Right hindlimb (tissue), 1 donor: ENCODE measurements at places on chromosomes 7 and 10.

DNA sequence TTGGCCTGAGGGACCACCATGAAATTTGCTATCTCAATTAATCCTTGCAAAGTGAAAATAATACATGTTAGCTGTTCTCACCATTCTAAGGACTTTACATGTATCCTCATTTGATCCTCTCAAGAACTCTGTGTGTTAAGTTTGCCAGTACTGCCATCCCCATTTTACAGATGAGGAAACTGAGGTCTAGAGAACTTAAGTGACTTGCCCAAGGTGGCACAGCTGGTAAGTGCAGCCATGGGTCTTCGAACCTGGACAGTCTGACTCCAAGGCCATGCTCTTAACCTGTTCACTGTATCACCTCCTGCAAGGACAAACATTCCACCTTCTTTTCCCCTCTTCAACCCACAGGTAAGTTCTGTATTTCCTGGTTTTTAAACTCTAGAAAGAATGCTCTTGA, 85.3 kb upstream of the NFE2L3 start:
- DNase-seq, result no peak

- no peak for DNase-seq
Measured at GRCh38 chr7:73452999-73453635, 19.5 kb downstream of the FZD9 start.

DNA sequence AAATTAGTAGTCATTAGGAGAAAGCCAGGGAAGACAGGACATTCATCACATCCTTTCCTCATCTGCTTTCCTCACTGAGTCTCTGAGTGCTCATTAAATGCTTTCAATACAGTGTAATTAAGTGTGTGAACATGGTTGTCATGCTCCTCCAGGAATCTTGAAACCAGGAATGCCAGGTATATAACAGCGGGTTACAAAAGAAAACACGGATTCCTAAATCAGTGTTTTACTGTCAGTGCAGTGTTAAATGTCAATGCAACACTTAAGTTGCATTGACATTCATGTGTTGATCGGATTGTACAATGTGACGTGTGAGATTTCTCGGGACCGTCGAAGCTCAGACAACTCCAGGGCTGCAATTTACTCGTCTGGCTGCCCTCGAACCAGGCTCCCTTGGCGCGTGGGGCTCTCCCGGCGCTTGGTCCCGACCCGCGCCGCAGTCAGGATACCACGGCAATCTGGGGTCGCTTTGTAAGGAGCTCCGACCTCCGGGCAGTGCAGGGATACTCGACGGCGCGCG, 455 bp upstream of the SPAG6 start:
- DNase-seq, result no peak

DNA sequence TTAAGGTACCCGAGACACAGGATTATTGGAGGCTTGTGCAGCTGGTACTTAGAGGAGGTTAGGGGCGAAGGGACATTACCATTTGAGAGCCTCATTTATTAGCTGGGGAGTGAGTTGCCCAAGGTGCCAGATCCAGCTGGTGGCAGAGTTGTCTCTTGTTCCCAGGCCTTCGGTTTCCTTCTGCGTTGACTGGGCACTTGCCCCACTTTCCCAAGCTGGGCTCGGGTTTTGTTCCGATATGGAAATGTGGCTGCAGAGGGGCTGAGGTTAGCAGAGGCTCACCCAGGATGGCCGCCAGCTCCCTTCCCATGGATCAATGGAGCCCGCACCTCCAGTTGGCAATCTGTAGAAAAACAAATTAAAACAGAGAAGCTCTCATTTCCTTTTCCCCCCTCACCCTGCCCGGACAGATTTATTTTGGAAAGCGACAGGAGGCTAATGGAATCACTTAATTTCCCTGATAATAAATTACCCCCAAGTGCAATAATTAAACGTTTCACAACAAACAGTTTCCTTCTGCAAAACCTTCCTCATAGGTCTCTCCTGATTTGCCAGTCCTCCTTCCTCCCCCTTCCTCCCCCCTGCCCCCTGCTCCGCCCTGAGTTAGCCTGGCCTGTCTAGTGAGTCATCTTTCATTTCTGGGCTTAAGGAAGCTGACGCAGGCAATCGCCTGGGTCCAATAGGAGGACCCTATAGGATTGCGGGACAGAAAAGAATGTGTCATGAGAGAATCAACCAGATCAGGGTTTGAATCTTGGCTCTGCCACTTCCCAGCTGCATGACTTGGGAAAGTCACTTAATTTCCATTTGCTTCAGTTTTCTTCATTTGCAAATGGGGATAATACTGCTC, 51.7 kb downstream of the ADRA2A start:
- DNase-seq, result no peak

DNA sequence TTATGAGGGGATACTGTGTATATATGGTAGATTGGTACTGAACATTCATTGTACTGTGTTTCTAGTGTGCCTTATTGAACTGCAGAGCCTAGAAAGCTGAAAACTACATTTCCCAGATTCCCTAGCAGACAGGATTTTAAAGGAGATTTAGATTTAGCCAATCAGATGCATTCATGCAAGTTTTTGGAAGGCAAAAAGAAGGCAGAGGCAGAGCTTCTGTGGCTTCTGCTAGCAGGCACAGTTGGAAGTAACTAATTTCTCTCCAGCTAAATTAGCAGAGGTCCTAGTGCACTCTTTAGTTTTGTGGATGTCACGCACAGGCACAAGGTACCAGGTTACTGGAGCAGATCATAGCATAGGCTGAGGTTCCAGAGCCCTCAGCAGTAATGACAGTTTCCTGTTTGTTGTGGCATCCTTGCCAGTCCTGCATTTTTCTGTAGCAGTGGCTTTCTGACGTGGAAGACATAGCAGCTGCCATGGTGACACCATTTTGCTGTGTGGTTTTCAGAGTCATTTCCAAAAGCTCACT, 83.7 kb upstream of the CCDC71L start:
- no peak for DNase-seq

- peak; percentile 83 for DNase-seq
Measured at GRCh38 chr7:2399848-2400587, 3.4 kb upstream of the CHST12 start.

GRCh38 chr10:89867964-89868363, 166.6 kb downstream of the KIF20B start:
- DNase-seq, result no peak

DNA sequence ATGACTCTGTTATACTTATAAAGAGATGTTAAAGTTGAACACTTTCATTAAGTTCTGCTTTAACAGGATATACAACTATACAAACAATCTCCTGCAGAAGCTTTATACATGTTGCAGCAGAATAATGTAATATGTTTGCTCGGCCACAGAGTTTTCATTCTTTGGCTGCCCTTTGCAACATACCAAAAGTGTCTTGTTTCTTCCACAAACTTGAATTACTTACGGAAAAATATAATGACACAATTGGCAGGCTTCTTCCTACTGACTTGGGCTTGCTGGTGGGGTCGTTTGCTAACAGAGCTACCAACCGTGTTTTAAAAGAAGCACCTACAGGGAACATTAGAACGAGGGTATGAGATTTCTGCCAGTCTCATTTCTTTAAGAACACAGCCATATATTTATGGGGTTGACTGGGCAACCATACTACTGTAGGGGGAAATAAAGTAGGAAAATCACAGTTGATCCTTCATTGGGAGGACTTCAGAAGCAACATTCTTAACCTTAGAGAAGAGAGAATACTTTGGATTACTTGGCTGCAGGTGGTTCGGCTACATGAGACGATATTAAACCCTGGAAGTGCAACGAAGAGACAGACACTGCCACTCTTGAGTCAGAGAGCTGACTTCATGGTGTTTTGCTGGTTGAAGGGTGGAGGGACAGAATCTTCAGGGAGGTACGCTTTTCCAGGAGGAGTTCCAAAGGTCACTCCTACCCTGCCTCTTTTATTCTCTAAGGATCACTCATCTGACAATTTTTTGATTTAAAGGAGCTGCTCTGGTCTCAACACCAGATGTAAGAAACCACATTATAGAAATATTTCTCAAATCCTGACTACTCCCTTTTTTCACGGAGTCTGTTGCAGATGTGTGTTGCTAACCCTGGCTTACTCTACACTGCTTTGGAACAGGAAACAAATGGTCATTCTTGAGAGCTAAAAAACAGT, 123.9 kb downstream of the SEMA3C start:
- peak; percentile 48 for DNase-seq

DNA sequence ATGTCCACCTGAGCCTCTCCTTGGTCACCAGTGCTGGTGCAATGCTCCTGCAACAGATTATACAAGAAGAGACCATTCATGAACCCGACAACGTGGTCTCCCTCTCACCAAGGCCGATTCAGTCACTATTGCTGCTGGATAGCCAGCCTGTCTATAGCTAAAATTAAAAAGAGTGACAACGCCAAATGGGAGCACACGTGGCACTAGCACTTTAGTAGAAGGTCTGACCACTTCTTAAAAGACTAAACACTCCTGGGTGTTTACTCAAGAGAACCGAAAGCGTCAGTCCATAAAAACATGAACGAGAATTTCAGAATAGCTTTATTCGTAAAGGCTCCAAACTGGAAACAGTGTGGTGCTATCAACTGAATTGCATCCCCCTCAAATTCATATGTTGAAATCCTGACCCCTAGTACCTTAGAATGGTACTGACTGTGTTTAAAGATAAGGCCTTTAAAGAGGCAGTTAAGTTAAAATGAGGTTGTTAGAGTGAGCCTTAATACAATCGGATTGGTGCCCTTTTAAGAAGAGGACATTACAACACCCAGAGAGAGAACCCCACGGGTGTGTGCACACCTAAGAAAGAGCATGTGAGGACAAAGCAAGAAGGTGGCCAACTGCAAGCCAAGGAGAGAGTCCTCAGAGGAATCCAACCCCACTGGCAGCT, 4.4 kb upstream of the GALNTL5 start:
- no peak for DNase-seq

- DNase-seq, result no peak
Measured at GRCh38 chr7:70354409-70355169, 756.3 kb downstream of the AUTS2 start.

- DNase-seq, result no peak
Measured at GRCh38 chr7:128381161-128381821, 19.8 kb upstream of the PRRT4 start.

DNA sequence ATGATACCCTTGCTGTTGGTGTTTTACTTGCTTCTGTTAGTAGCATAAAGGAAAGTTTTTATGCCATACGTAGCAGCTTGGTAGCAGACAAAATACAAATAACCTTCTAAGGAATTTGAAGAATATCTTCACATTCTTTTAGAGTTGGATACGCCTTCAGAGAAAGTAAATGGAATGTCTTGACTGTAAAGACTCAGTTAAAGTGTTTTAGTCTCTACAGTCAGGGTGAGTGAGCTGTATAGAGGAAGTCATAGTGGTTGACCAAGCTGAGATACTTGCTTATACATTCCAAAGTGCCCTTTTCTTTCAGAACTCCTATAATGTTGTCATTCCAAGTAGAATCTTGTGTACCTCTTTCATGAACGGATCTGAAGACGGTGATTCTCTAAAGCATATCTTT, 37.7 kb downstream of the RABGEF1 start:
- DNase-seq, result no peak

DNA sequence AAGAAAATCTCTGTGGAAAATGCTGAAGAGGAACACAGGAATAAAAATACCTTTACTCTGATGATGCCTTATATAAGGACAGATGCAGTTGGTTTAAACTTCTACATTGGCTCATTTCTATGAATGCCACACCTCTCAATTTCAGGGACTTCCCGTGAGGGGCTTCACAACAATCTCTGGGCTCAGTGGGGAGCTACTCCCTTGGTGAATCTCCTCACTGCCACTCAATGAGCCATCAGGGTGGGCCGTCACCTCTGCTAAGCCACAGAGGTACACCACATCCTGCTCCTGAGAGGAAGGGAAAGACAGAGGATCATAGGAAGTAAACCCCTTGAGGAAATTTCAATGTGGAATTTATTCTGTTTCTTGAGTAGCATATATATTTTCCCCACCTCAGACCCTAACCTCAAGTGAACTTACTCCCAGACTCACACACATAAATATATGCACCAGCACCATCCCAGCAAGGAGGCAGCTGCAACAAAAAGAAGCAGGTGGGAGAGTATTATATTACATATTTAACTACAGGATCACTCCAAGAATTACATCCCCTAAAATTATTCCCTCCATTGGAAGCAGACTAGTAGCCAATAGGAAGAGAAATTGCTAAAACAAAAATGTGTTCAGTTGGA, 63.3 kb upstream of the PRSS1 start:
- no peak for DNase-seq

DNA sequence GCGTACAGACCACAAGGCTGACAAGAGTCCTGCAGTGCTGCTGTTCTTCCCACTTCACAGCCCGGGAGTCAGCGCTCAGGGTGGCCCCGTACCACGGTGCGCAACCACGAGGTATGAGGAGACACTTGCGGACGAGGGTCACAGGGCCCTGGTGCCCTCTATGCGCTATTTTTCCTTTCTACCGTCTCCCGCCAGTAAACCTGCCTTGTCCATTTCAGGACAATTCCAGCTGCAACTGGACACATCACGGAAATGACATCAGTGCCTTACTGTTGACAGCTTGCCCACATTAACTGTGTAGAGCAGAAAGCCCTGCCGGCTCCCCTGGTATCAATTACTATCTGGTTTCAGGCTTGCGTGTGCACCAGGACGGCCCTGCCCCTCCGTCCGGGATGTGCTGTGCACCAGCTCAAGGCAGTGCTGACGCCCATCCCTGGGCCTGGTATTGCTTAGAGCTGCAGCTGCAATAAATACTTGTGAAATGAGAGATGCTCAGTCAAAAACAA, 65.1 kb downstream of the ZRANB1 start:
- DNase-seq, result peak; percentile 61

DNA sequence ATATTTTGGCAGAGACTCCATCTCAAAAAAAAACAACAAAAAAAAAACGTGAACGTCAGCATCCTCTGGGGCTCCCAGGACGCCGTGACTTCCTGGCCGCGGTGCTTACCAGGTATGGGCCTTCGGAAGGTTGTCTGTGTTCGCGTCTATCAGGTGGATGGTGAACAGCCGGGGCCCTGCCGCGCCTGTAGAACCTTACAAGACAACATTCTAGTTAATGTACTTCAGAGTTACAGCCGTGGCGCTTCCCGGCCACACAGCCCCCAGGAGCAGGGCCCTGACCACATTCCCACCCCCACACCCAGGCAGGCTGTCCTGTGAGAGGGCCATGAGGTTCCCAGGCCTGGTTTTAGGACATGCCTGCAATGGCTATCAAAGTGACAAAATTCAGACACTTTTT, 111.0 kb downstream of the SMURF1 start:
- no peak for DNase-seq

DNA sequence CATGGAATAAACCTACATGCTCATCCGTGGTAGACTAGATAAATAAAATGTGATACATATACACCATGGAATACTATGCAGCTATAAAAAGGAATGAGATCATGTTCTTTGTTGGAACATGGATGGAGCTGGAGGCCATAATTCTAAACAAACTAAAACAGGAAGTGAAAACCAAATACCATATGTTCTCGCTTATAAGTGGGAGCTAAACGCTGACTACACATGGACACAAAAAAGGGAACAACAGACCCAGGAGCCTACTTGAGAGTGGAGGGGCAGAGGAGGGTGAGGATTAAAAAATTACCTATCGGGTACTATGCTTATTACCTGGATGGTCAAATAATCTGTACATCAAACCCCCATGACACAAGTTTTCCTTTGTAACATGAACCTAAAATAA, 68.7 kb upstream of the SEC61G start:
- DNase-seq, result no peak
